Neural progenitor cell (in vitro differentiated cells): ENCODE measurements at places on chromosomes 11 and 22. TPM values are rescaled to one million over a fixed set of nuclear protein-coding genes. Genes with fewer than 3 reads are reported as not detected.

GRCh38 chr22:41070665-41071331 is 21.6 kb upstream of the EP300 start:
- DNase-seq: no peak

- no peak for DNase-seq
Measured at GRCh38 chr11:122207505-122207904, 91.5 kb upstream of the BLID start.

- DNase-seq: peak; percentile 19
Measured at GRCh38 chr22:34102633-34103032, 182.4 kb upstream of the LARGE1 start.

- no peak for DNase-seq
Measured at GRCh38 chr22:40368836-40369235, 1.6 kb upstream of the SGSM3 start.

GRCh38 chr11:13334034-13334786 is 56.6 kb downstream of the BMAL1 start:
- no peak for DNase-seq

GRCh38 chr11:94504689-94505293 is 7.5 kb upstream of the C11orf97 start:
- peak; percentile 56 for DNase-seq

- DNase-seq: no peak
Measured at GRCh38 chr11:65944191-65944590, 1.1 kb upstream of the TSGA10IP start.

GRCh38 chr11:89361734-89362133 is 129.4 kb downstream of the NOX4 start:
- DNase-seq: no peak

GRCh38 chr11:64298966-64299846 is 952 bp upstream of the CATSPERZ start:
- peak; percentile 57 for DNase-seq

DNA sequence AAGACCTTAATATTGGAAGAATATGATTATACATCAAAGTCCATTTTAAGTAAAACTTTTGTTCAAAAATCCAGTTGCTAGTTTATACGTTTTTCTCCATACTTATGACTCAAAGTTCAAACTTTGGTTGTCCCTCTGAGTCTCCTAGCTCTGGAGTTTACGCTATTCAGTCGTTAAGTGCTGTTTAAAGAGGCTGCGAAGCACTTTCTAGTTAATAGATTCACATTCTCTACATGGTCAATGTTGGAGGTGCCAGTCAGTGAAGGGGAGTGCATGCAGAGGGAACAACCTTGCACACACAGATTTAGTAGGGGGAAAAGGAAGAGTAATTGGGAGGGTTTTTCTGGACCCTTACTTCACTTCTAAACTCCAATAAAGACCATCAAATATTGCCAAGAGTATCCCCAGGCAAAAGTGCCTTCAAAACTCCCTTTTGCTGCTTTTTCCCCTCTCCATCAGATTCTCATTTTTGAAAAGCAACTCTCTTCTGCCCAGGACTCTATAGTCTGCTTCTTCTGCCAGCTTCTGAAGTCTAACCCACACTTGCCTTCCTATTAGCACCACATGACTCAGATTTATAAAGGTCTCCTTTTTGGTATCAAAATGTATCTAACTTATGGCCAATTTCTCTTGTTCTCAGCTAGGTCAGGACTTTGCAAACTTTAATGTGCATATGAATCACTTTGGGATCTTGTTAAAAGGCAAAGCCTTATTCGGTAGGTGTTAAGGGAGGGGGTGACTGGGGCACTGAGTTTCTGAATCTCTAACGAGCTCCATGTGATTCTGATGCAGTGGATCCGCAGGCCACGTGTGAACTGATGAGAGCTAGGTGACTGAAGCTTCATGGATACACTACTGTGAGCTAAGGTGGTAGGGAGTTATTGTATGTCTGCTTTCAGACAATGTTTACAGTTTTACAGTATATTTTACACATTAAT is 96.2 kb upstream of the MTMR2 start:
- no peak for DNase-seq

DNA sequence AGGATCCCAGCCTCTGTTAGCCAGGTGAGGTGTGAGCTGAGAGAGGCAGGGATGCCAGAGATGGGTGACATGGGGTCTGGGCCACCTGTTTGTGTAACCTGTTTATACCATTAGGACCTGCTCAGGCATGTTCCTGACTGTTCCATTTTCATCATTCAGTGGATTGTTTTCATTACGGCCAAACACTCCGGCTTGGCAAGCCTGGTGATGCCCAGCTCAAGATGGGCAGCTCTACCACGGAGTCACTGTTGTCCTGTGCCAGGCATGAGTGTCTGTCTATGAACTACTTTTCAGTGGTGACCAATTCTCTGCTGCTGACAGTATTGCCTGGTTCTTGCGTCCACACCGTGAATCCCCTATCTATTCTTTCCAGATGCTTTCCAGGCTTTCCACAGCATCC is 71.5 kb upstream of the SLC22A12 start:
- no peak for DNase-seq

- DNase-seq: no peak
Measured at GRCh38 chr11:96356848-96357247, 13.9 kb upstream of the MAML2 start.

DNA sequence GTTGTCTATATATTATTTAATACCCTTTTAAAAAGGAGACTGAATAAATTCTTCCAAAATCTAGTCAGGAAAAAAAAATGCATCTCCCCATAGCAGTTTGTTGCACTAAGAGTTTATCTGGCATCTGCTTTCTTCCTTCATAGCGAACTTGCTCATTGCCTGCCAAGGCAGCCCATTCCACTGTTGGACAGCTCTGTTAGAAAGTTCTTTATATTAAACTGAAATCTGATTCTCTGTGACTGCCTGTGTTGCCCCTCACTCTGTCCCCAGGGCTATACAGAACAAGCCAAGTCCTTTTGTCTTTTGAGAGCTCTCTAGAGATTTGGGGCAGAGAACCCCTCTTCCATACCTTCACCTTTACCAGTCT is 3.3 kb upstream of the CHRDL2 start:
- DNase-seq: no peak

DNA sequence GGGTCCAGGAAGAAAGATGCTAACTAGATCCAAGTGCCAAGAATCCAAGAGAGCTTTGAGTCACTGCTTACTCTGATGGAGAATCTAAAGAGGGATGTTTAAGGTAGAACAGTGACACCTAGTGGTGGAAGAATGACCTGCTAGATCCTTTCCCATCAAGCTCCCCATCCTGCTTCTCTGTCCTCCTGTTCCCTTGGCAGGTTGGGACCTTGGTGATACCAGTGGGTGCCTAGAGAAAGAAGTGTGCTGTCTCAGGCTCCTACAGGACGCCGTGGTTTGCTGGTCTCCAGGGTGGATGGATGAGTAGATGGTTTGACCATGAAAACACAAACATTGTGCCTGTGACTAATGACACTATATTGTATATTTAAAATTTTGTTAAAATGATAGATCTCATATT is 383.7 kb downstream of the TMEM135 start:
- DNase-seq: peak; percentile 79

GRCh38 chr11:64654439-64654838 is 63.4 kb downstream of the SLC22A12 start:
- DNase-seq: no peak

DNA sequence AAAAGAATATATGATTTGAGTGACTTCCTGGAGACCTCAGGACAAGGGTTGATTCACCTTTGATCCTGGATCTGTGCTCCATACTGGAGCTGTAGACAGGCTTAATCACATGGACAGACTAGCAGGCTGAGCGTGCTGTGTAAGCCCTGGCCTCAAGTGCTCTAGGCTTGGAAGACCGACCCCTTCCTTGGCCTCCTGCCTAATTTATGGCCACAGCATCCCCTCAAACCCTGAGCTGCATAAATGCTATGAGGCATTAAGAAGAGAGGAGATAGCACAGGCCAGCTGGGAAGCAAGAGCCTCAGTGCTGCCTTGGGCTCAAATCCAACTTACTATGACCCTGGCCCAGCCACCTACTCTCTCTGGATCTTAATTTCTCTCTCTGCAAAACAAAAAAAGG is 385.1 kb downstream of the BUD13 start:
- DNase-seq: no peak

GRCh38 chr22:28810821-28811491 is 10.6 kb upstream of the XBP1 start:
- DNase-seq: no peak

DNA sequence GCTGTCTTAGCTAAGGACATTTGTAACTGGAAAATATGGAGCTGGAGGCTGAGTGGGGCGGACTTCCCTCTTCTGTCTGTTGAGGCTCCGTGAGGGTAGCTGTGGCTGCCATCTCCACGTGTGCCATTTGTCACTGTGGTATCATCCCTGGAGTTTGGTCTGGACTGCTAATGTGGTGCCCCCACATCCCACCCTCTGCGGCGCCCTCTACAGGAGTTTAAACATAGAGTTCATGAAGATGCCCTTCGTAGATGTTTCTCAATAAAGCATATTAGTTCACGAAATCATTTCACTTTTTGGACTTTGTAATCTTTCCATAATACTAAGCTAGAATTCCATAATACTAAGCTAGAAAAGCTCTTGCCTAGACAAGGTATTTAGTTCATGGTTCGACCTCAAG is 52.4 kb downstream of the TECTA start:
- DNase-seq: peak; percentile 28

DNA sequence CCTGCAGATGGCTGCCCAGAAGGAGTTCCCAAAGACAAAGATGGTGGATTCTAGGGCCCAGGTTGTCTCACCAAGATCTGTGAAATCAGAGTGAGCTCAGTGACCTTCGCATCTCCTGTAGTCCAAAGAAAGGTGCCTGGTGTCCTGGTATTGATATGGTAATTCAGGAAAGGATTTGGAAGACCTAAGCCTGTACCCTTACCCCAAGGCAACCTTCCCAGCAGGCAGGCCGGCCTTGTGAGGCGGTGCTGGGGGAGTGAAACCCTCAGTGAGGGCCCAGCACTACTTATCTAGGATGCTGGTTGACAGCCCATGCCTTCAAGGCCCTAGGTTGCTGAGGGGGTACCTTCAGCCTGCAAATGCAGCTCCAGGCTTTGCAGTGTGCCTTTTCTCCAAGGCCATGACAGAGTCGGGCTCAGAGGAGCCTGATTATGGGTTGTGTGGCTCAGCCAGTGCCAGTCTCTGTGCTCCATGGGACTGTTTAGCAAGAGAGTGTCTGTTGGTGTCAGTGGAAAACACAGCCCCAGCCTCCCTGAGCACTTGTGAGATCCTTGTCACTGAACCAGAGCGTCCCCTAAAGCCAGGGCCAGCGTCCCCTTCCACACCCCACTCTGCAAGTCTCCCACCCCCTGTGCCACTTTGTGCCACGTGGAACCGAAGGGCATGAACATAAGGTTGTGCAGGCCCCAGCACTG is 72.8 kb upstream of the MYOD1 start:
- DNase-seq: no peak

The TRPM5 gene
- 0.34 TPM in 1 of 2 replicates, not detected in the other for total RNA-seq

The LMF2 gene
- 7.1 and 38.2 TPM in 2 replicates for total RNA-seq

The FDX1 gene
- total RNA-seq: 11.3 and 13.0 TPM in 2 replicates

The HEPN1 gene
- total RNA-seq: not detected in 2 replicates

The PGM2L1 gene
- total RNA-seq: 12.3 and 15.9 TPM in 2 replicates

The MS4A4E gene
- total RNA-seq: not detected in 2 replicates

The ROBO4 gene
- not detected in 2 replicates for total RNA-seq

The RFPL3 gene
- total RNA-seq: 0.09 TPM in 1 of 2 replicates, not detected in the other

The GLYAT gene
- not detected in 2 replicates for total RNA-seq

The KRTAP5-1 gene
- total RNA-seq: not detected in 2 replicates

The PKP3 gene
- total RNA-seq: 6.5 and 8.5 TPM in 2 replicates

The CCDC90B gene
- total RNA-seq: 67.2 and 91.5 TPM in 2 replicates
